ENCODE measurements at places on chromosomes 7 and 10.
A peak's percentile ranks its signal among the peaks of the same experiment; 100 is the strongest.

- DNase-seq, result no peak
Measured at GRCh38 chr10:133475425-133475734, 21.6 kb downstream of the SCART1 start.

- DNase-seq, result no peak
Measured at GRCh38 chr10:132355754-132356153, 23.8 kb downstream of the LRRC27 start.

DNA sequence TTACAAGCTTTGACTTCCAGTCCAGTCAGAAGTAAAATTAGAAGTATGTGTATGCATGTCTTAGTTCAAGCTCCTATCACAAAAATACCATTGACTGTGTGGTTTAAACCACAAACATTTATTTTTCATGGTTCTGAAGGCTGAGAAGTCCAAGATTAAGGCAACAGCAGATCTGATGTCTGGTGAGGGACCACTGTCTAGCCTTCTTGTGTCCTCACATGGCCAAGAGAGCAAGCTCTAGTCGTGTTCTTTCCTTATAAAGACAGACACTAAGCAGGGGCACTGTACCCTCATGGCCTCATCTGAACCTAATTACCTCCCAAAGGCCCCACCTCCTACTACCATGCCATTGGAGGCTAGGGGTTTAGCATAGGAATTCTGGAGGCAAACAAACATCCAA is 41.3 kb upstream of the ARL4A start:
- DNase-seq, result no peak

DNA sequence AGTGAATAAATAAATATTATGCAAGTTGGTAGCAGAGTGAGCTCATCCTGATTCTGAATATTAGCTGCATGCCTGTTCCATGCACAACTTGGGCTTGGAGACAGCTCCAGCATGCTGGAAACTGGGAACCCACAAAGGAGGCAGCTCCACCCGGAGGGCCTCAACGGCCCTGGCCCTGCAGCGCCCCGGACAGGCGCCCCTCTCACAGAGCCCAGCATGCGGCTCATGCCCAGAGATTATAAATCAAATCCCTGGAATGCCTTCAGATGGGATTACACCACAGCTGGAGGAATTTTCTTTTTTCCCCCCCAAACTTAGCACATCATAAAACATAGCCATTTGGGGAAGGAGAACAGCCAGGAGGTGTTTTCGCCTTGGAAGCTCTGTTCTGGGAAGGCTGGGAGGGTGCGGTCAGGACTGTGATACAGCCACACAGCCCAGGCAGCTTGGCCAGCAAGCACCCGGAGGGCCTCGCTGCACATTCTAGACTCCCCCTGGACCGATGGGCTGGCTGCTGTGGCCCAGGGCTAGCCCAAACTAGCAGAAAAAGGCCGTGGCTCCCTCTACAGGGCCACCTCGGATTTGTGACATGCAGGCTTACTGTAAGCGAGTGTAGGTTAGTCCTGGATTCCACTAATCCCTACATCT is 102.4 kb downstream of the PTPN20 start:
- DNase-seq, result no peak

DNA sequence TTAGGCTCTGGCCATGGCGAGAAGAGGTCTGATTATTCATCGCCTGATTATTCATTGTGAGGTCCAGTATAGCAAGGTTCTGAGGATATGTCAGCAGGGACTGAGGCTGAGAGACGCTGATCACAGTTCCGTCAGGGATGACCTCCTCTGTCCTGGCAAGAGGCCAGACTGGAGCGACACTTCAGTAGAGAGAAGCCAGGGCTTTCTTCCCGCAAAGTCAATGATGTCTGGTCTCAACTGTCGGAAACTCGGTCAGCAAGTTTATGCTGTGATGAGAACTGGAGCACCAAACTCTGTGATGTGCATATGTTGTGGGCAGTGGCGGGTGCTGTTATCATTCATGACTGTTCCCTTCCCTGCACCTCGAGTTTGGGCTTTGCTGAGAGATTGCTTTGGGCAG is 29.0 kb upstream of the GNA12 start:
- DNase-seq, result peak; percentile 60

GRCh38 chr7:2000153-2000687 is 232.5 kb downstream of the MAD1L1 start:
- no peak for DNase-seq

DNA sequence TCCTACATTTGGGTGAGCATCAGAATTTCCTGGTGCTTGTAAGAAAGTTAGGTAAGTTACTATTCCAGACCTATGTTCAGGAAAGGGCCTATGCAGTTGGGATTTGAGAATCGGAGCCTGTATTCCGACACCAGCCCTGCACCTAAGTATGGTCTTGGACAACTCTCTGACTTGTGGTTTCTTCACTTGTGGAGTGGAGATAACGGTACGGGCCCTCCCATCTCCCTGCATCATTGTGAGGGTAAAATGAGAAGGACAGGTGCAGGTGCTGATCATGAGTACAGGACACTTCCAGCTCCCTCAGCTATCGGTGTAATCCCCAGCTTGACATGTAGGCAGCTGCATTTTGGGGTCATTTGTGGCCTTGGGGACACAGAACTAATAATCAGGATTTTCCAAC is 138.3 kb upstream of the NAMPT start:
- DNase-seq, result no peak

DNA sequence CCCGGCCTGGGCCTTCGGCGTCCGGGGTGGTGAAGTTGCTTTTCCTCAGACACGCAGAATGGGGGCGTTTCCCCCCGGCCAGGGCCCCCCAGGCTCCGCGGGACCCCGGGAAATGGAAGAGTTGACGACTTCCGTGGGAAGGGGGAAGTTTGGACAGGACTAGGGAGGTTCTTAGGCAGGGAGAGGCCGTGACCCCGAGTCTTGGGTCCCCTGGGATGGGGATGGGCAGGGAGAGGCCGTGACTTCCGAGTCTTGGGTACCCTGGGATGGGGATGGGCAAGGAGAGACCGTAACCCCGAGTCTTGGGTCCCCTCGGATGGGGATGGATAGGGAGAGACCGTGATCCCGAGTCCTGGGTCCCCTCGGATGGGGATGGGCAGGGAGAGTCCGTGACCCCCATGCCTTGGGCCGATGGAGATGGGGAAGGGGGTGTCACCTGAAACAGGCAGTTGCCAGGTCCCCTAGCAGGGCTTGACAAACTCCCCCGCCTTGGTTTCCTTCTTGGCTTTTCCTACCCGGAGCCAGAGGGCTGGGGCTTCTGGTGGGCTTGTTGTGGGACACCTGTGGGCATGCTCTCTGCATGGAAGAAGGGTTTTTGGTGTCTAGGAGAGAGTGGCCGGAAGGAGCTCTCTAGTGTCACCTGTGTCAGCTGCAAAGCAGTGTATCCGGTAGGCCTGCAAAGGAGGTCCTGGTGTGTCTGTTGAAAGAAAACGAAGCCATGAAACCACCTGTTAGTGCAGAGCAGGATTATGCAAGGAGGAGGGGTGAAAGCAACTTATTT is 1.1 kb downstream of the TRRAP start:
- peak; percentile 59 for DNase-seq

GRCh38 chr7:109915670-109916069 is 1175.3 kb upstream of the LRRN3 start:
- DNase-seq, result no peak

- no peak for DNase-seq
Measured at GRCh38 chr10:65213170-65213569, 1692.0 kb downstream of the REEP3 start.

- DNase-seq, result no peak
Measured at GRCh38 chr7:66771795-66772194, 31.3 kb downstream of the RABGEF1 start.

DNA sequence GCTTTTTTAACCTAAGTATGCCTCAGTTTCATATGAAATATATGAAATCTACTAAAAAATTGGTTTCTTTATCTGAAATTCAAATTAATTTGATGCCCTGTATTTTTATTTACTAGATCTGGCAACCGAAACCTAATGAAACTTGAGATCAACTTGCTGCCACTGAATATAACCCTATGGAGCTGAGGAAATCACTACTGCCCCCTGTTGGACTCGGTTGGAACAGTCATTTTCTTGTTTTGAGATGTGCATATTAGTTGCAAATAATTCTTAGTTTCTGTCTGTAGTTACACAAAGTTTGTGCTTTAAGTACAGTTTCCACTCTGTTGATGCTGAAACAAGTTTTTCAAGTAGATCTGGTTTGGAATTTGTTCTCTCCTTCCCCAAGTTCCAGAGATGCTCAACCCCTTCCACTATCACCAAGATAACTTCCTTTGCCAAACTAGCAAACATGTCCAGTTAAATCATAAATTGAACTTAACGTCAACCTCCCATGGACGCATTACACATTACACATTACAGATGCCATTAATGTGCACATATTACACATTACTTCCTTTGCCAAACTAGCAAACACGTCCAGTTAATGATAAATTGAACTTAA is 22.2 kb upstream of the EXOC4 start:
- DNase-seq, result peak; percentile 75

GRCh38 chr10:48818081-48818480 is 121.6 kb downstream of the LRRC18 start:
- DNase-seq, result no peak

DNA sequence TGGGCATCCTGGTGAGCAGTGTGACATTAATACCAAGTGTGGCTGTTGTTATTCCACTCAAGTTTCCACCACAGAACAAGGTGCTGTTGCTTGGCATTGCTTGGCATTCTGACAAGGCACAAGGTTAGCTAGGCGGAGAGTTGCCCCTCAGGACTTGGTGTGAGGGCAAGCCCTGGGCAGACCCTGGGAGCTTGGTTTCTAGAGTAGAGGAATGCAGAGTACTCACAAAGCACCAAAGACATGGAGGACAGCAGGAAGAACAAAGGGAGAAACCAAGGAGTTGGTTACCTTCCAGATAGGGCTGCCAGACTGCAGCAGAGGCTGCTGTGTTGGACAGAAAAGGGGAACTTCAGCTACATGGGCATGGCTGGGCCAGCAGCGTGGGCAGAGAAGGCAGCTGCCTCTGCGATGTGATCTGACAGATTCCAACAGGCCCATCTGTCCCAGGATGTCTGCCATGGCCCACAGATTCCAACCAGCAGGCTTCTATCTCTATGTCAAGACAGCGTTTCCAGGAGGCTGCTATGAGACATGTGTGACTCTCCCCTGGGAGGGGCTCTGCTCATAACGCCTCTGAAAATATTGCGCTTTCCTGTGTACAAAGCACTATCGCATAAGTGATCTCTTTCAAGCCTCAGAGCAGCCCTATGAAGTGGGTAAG is 1.8 kb downstream of the GOLGA7B start:
- no peak for DNase-seq

GRCh38 chr7:128550920-128551319 is 74.4 kb downstream of the METTL2B start:
- DNase-seq, result no peak

- DNase-seq, result no peak
Measured at GRCh38 chr7:121609208-121609607, 213.1 kb upstream of the FAM3C start.

DNA sequence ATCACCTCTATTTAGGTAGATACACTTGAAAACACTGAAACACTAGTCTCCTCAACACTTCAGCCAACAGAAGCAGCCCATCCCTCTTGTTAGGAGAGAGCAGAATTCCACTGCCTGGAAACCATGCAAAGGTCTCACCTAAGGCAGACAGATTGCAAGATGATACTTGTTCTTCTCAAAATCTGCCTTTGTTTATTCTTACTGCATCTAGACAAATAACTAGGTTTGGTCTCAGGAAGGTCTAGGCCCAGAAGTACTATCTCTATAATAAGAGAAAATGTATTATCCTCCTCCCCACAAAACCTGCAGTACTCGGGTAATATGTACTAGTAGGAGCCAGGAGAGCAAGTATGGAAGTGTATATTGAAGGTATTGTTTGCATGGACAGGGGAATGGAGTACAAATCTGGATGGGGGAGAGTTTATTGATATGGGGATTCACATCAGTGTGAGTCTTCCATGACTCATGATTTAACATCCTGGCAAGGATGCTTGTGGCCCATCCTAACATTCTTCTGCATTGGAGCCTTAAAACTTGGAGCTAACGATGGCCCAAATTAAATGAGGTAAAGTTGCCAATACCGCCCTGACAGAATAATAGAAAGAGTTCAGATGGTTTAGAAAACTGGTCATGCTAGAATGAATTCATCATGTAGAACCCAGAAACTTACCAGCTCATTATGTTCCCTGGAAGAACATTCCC is 109.2 kb downstream of the EPC1 start:
- DNase-seq, result peak; percentile 89

GRCh38 chr7:151248346-151249033 is at the start of gene SMARCD3:
Gene SMARCD3, minus strand, starts transcription at chr7:151248694. Its CDS starts 132 bp downstream, at chr7:151248562.
- DNase-seq, result peak; percentile 25

GRCh38 chr10:79378647-79379511 is 31.6 kb downstream of the PPIF start:
- DNase-seq, result no peak

DNA sequence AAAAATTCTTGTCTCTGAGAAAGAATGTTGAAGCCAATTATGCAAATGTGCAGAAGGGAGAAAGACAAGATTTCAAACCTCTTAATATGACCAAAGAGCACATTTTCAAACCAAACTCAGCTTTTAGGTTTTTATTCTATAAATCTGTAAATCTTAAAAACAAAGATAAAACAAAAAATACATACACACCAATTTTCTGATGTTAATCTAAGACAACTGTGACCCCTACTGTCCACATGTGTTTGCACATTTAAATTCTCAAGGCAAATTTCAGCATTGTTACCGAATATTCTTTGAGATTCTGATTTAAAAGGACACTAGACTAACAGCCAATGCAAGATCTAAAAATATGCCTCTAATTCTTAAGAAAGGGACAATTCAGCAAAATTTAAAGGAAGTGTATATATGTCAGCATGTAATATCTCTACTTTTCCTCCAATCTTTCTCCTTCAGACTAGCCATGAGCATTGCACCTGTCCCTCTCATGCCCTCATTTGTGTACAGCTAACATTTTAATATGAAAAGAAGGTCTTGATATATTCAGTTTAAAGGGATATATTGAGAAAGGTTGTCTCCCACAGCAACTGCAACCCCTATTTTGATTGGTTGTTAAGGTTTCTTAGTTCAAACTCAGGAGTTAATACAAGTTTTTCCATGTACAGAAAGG is 417.9 kb downstream of the IPMK start:
- peak; percentile 67 for DNase-seq

DNA sequence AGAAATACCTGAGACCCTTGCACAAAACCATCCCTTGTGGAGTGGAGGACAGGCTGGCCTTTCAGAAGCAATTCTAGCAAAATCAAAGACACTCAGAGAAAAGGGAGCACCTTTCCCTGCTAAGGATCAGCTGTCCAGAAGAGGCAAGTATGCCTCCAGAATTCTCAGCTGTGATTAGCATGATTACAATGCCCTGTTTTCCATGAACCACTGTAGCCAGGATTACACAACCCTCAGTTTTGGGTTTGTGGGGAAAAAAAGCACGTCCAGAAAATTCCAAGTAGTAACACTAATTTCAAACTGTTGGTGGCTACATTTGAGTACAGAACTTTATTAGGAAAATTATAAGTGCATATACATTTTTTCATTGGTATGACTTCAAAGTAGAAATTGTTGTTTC is 15.0 kb downstream of the CXCL12 start:
- DNase-seq, result no peak

DNA sequence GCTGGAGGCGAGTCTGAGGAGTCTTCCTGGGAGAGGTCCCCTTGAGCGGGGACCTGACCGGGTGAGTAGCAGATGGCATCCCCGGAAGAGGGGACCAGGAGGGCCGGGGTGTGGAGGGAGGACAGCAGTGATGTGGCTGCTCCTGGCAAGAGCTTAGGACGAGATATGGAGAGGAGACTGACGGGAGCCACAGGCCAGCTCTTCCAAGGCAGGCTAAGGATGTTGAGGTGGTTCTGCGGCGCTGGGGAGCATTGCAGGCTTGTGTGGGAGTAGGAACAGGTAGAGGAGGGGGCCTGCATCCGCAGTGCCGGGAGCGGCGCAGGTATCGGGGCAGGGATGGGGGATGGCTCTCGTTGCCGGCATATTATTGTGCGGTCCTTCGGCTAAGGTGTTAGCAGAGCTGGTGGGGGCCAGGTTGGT is 76.7 kb upstream of the ANLN start:
- DNase-seq, result no peak
